ENCODE measurements at places on chromosomes 5 and 9.

DNA sequence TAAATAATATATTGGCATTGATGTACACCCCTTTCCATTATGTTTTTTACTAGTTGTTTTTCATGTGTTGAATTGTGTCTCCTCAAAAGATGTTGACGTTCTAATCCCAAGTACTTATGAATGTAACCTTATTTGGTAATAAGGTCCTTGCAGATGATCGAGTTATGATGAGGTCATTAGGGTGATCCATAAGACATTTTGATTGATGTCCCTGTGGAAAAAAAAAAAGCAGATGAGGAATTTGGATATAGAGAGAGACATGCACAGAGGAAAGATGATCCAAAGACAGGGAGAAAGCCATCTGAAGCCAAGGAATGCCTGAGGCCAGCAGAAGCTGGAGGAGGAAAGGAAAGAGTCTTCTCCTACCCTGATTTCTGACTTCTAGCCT is 632.7 kb downstream of the TLR4 start:
- no peak for DNase-seq

GRCh38 chr5:171979606-171980005 is 26.8 kb downstream of the FBXW11 start:
- DNase-seq, result no peak

DNA sequence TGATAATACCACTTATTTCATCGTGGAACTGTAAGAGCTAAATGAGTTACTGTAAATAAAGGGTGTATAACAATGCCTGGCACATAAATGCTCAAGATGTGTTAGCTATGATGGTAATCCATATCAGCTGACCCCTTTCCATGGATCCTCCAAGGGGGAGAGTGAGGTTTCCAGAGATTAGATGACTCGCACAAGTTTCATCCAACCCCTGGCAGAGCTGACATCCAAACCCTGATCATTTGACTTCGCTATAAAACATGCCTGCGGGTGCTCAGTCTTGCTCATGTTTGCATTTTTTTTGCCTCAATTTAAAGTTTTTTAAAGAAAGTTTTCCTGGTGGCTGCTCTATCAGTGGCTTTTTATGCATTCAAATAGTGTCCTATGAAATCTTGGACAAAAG is 145.7 kb upstream of the SMIM23 start:
- no peak for DNase-seq

DNA sequence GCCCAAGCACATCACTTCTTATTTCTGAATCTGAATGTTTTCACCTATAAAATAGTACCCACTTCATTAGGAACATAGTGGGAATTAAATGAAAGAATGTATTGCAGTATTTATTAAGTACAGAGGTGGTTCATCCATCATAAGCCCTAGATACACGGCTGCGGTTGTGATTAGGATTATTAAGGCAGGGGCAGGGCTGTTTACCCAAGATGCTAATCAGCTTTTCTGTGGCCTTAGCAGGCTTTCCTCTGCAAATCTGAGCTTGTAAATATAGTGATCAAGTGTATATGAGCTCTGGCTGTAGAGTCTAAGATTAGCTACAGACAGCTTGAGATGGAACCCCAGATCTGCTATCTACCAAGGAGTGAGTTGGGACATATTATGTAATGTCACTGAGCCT is 124.1 kb upstream of the ADRA1B start:
- DNase-seq, result no peak

DNA sequence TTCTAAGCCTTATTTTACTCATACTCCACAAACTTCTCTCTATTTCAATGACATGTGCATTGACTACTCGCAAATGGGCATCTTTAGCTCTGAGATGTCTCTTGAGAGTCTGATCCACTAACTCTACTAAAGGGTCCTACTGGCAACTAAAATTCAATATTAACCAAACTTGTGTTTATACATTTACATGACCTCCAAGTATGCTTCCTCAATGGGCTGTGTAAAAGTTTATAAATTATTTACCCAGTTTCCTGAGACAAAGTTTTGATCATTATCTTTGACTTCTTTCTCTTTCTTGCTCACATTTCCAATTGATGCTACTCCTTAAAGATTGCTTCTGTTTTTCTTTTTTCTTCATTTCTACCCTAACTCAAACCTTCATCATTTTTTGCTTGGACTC is 510.1 kb upstream of the DAB2 start:
- no peak for DNase-seq

- no peak for DNase-seq
Observed at GRCh38 chr5:170121321-170121720, 15.6 kb downstream of the FOXI1 start.

- DNase-seq, result no peak
Observed at GRCh38 chr5:89934069-89934468, 475.5 kb downstream of the CETN3 start.

- no peak for DNase-seq
Observed at GRCh38 chr5:138732466-138732865, 20.8 kb upstream of the CTNNA1 start.

DNA sequence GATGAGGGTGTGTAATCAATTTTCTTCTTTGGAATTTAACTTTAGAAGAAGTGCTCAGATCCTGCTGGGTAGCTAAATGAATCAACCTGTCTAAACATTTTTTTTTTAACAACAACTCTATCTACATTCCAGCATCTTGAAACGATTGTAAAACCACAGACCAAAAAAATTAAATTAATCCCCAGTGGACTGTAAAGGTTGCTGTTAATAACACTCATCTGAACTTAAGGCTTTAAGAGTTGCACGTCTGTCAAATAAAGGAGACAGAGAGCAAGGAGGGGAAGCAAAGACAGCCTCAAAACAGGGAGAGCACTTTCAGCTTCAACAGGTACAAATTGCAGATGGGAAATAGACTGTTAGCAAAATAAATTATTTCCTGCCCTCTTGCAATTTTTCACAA is 548.5 kb downstream of the DTWD2 start:
- no peak for DNase-seq

- no peak for DNase-seq
Observed at GRCh38 chr5:1508659-1509290, 15.0 kb downstream of the LPCAT1 start.

DNA sequence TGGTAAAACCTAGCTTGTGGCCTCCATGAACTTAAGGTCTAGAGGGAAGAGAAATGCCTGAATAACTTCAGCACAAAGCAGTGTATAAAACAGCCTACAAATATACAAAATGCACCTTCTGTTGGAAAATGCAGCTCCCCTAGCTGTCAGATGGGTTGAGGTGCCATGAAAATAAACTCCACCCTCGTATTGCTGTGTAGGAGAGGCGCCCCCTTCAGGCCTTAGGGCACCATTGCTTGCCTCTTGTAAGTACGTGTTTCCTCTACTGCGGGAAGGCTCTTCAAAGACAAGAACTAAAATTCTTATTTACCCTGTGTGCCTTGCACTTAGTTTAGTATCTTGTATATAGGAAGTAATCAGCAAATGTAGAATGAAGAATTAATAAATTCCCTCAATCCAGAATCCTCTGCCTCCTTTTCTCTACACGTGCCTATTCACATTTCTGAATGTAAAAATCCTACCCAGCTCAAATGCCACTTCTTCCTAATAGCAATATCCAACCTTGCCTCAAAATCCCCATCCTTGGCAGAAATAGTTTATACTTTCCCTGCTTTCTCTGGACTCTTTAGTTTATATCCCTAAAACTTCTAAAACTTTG is 393.7 kb upstream of the PDE4D start:
- peak; percentile 71 for DNase-seq

DNA sequence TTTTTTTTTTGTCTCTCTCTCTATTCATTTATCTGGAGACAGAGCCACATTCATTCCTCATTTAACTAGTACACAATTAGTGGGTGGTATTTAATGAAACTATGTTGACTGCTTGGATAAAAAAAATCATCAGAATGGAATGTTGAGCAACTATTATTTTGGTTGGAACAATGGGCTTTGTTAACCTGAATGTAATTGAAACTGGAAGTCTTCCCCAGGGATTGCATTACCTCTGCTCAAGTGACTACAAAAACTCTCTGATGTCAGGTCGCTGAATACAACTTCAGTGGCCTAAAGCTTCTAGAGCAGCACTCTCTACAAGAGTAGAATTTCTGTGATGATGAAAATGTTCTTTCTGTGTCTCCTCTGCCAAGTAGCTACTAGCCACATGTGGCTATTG is 295.8 kb downstream of the DEPDC1B start:
- no peak for DNase-seq

DNA sequence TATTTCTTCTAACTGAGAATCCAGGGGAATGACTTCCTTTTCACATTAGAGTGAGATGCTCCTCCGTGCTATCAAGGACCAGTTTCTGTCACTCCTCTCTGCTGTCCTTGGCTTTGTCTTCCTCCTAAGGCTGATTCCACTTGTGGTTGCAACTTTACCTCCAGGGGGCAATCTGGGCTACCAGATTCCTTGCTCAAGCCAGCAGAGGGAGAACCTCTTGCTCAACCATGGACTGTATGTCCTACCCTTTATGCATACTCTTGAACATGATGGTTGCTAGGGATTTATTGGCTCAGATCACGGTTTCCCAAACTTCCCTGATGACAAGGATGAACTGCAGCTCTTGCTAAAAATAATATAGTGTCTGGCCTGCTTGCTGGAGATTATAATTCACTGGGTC is 24.0 kb downstream of the NNT start:
- DNase-seq, result peak; percentile 59

DNA sequence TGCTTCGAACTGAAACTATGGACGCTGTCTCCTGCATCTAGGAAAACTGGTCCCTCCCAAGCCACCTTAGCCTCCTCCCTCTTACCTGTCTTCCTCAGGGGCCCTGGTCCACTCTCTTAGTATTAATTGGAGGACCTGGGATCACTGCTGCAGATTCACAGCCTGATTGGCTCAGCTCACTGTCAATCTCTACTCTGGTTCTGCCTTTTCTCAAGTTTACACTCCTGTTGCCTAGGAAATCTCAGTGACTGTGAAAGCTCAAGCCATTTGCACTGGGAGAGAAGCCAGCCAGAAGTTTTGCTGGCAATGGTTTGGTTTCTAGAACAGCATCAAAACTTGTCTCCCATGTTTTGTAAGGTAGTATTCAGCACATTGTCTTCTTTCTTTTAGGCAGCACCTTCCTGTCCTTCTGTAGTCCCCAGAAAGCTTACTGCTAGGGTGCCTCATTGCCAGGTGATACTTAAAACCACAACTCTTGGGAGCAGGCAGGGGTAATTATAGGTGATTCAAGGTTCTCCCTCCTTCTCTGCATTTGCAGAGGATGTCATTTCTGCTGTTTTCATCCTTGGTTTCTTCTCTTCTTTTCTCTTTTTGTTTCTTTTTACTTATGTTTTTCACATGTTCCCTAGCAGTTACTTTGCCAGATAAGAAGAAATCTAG is at the start of gene CAPSL:
Gene CAPSL, minus strand, starts transcription at position 55 of the 660 bp plus-strand sequence. CDS start 17,502 bp downstream, outside the sequence.
- peak; percentile 23 for DNase-seq

- no peak for DNase-seq
Observed at GRCh38 chr5:116371431-116371830, 203.2 kb downstream of the SEMA6A start.

DNA sequence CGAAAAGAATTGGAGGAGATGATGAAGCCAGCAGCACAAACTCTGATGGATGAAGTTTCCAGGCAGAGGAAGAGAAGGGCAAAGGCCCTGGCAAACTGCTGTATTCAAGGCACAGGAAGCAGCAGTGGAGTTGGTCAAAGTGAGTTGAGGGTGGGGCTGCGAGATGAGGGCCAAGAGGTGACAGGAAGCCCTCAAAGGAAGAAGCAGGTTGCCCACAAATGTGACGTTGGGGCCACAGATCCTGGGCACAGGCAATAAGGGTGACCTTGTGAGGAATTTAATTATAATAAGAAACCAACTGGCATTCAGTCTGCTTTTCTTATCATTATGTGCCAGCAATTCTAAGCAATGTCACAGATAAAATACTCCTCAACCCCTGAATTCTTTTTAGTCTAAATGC is 261.8 kb downstream of the CTNND2 start:
- no peak for DNase-seq
